ENCODE measurements at places on chromosomes 4 and X. TPM values are rescaled to one million over a fixed set of nuclear protein-coding genes. Genes with fewer than 3 reads are reported as not detected.

NAP1L2 gene
- polyA plus RNA-seq, result 1.3 TPM

PPARGC1A gene
- polyA plus RNA-seq, result 9.7 TPM

BGN gene
- polyA plus RNA-seq, result 138 TPM

DUSP9 gene
- 0.28 TPM for polyA plus RNA-seq

LANCL3 gene
- 0.54 TPM for polyA plus RNA-seq

DTHD1 gene
- polyA plus RNA-seq, result not detected

RIBC1 gene
- 0.60 TPM for polyA plus RNA-seq

STK32B gene
- 7.4 TPM for polyA plus RNA-seq

SORBS2 gene
- 22.6 TPM for polyA plus RNA-seq

EDNRA gene
- 27.1 TPM for polyA plus RNA-seq

CBR4 gene
- 15.7 TPM for polyA plus RNA-seq

NRK gene
- polyA plus RNA-seq, result 228 TPM
